HL-60 (cell line): ENCODE measurements at places on chromosomes 11 and 22.

DNA sequence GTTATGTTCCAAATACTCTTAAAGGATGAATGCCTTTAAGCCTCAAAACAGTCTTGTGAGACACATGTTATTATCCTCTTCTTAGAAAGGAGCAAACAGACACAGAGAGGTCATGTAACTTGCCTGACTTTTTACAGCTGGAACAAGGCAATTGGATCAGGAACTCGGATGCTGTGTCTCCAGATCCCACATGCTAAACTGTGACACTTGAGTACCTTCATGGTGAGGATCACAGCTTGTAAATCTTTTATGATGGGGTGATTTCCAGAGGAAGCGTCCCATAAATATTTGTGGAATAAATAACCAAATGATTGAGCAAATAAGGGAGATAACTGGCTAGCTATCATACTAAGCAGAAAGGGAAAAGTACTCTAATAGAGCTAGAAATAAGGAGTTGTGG, 171.2 kb downstream of the C11orf91 start:
- no peak for DNase-seq

DNA sequence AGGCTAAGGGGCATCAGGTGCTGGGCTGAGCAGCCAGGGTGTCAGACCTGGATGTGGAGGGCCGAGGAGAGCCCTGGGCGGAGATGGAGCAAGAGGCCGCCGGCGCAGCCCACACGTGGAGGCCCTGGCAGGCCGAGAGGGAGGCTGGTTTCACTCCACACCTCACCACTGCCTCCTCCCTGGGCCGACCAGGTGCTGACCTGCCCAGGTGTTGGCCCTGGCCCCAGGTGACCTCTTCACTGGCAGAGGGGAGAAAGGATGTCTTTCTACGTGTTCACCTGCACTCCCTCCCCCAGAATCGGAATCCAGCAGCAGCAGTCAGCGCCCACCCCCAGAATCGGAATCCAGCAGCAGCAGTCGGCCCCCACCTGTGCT, 781 bp downstream of the ANO9 start:
- DNase-seq = no peak

- no peak for DNase-seq
Measured at GRCh38 chr22:43302531-43303041, 40.6 kb downstream of the SCUBE1 start.

DNA sequence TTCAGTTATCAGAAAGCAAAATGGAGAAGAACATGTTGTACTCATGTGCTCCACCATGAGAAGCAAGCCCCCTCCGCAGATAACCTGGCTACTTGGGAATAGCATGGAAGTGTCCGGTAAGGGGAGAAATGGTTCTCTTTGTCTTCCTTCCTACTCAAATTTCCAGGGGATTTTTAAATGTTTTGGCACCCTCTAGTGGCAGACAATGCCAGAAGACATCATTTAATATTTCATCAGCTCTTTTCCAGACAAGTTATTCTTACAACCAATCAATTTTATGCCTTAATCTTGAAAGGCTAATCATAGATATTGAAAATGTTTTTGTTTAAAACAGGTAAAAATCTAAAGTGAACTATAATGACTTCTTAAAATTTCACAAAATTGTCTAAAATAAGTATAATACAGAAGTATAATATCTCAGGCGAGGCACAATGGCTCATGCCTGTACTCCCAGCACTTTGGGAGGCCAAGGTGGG, 15.7 kb downstream of the CRTAM start:
- no peak for DNase-seq

- no peak for DNase-seq
Measured at GRCh38 chr11:75737314-75737713, 19.7 kb downstream of the MOGAT2 start.

DNA sequence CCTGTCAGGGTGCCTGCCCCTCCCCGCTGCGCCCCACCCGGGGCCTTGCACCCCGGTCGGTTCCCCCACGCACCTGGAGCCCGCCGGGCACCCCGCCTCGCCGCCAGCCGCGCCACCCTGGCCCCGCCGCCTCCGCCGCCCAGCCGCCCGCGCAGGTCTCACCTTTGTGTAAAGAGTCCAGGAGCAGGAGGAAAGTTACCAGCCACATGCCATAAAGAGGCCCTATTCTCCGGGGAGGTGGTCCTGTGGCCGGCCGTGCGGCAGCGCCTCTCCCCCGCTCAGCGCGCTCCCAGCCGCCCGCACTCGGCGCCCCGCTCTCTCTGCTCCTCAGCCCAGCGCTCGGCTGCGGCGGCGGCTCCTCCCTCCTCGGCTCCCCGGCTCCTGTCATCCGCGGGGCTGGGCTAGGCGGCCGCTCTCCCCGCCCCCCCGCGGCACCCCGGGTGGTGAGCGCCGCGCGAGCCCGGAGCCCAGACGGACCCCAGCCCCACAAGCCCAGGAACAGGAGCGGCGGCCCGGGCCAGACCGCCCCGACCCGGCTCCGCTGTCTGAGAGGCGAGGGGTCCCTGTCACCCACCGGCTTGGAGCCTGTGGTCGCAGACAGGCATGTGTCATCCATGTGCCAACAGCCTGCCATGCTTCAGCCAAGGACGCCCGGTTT, at the start of gene DSCAML1:
Gene DSCAML1 (minus strand): TSS at position 345 of the 658 bp plus-strand sequence. CDS start 137 bp downstream, at position 208.
- DNase-seq = no peak

DNA sequence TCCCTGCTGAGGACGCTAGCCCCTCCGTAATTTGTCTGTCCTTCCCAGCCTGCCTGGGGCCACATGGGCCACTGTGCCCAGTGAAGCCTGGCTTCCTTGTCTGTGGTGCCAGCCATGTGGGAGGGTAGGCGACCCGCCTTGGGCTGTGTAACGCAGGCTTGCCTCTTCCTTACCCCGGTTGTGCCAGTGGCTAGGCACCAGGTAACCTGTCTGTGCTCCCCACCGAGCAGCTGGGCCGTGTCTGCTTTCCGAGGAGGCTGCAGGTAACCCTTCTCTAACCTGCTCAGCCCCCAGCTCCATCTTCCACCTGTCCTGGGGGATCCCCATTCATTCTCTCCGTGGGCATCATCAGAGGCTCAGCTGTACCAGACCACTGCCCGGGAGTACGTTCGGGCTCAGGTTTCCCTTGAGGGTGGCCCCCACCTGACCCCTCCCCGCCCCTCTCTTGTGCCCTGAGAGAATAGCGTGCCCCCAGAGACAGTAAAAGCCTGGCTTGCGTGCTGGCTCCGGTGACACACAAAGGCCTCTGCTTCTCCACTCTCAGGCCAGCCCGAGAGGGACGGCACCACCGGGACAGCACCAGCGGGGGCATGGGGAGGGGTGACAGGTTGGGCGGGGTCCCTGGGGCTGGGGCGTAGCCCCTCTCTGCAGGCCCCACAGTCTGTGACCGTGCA, 79.1 kb downstream of the CDKN1C start:
- DNase-seq = no peak

- DNase-seq = no peak
Measured at GRCh38 chr22:37496651-37497050, 10.5 kb upstream of the MFNG start.

DNA sequence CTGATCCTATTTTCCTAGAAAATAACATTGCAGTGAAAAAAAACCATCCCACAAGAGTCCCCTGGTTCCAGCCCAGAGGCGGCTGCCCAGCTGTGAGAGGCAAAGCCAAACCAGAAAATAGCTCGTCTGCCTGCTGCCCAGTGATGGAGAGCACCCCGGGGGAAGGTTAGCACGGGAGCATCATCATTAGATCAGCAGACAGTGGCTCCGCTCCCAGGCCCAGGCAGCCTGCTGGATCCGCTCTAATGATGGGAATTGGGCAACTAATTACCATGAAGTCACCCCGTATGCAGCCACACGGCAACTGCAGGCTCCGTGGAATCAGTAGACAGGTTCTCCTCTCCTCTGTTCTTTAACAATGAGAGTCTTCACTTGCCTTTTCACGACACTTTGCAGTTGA, 17.1 kb upstream of the B3GAT1 start:
- DNase-seq = no peak

DNA sequence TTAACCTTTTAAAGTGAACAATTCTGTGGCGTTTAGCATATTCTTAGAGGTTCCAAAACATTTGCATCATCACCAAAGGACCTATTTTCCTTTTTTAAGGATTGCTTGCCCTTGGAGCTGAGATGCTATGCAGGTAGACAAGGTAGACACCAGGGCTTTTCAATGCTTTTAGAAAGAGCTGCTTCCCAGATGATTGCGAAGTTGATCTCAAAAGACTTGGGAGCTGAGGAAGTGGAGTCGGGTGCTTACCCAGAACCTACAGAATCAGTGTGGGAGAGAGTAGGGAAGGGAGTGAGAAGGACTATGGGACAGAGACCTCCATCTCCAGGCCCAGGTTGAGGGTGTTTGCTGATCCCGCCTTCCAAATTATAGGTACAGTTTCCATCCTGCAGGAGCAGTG, 11.1 kb upstream of the ALX4 start:
- DNase-seq = no peak

- DNase-seq = no peak
Measured at GRCh38 chr22:37148742-37149665, 712 bp downstream of the IL2RB start.

DNA sequence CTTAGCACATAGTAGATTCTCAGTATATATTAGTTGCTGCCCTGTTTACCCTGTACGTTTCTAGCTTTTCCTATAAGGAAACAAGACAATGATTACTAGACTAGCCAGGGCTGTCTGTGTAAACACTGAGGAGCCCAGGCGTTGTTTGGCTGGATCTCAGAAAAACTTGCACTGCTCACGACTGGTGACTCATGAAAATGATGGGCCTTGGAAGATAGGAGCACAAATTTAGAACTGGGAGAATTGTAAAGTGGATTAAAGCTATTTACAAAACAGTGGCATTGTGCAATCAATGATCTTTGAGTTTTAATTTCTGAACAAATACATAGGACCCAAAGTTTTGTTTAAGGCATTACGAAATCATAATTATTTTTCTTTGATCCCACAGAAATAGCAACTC, 276.9 kb downstream of the FAM76B start:
- DNase-seq = no peak

GRCh38 chr22:27865496-27865895, 53.6 kb downstream of the PITPNB start:
- DNase-seq = no peak

DNA sequence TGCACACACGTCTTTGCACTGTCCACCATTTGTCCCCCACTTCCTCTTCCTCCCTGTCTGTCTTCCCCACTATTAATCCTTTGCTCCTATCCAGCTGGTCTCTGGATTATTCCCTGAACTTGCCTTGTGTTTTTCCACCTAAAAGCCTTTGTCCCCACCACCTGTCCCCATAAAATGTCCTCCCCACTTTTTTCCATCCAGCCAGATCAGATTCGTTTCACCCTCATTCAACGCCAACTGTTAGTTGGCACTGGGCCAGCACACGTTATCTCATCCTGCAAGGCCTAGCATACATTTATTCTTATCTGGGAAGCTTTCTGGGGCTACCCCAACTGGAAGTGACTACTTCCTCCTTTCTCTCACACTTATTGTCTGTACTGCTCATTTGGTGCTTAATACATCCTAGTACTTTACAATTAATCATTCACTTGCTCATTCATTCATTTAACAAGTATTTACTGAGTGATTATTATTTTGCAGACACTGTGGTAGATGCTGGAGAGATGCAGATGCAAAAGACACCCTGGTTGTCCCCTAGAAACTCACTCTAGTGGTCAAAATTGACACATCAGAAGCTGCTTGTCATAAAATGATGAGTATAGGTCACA, 96.2 kb downstream of the RASSF10 start:
- DNase-seq = no peak

DNA sequence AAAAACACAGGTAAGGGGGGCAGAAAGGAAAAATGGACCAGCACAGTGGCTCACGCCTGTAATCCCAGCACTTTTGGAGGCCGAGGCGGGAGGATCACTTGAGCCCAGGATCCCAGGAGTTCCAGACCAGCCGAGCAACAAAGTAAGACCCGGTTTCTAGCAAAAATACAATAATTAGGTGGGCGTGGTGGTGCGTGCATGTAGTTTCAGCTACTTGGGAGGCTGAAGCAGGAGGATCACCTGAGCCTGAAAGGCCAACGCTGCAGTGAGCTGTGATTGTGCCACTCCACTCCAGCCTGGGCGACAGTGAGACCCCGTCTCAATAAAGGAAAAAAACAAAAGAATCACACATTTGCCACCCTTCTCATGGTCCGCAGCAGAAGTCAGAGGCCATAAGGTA, 519.4 kb downstream of the BRD1 start:
- no peak for DNase-seq

GRCh38 chr11:26037716-26038115, 294.2 kb upstream of the ANO3 start:
- DNase-seq = no peak

- DNase-seq = no peak
Measured at GRCh38 chr11:65329478-65329877, 4.2 kb upstream of the DPF2 start.

GRCh38 chr22:46004105-46004866, 27.3 kb upstream of the WNT7B start:
- DNase-seq = no peak
